CD4-positive, alpha-beta T cell treated with Interleukin-10 for 1 hour (primary cell): ENCODE measurements at places on chromosomes 5 and 9.

GRCh38 chr5:60891667-60892066, 47.6 kb upstream of the ELOVL7 start:
- DNase-seq, result no peak

GRCh38 chr9:136709454-136710109, 2.8 kb upstream of the DIPK1B start:
- DNase-seq, result no peak

GRCh38 chr5:135232958-135233357, 166.1 kb downstream of the MACROH2A1 start:
- DNase-seq, result no peak

- no peak for DNase-seq
Measured at GRCh38 chr5:1975406-1975715, 92.6 kb upstream of the IRX4 start.

- no peak for DNase-seq
Measured at GRCh38 chr5:1555011-1555807, 31.4 kb upstream of the LPCAT1 start.

DNA sequence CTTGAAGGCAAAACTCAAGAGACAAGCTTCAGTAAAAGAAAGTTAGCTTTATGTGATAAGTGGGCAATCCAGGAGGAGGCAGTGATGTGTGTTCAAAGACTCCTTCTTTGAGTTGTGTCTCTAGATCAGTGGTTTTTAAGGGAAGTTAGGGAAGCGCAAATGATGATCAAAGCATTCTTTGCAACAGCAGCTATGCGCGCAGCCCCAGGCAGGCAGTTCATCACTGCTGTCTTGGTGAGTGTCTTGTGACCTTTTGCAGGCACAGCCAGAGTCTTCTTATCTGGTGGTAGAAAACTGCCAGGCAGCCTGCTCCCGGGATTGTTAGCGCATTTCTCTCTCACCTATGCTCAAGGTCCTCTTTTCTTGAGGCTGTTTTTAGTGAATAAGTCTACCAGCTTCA, 40.3 kb upstream of the CLK4 start:
- no peak for DNase-seq

GRCh38 chr9:12516573-12516972, 176.6 kb upstream of the TYRP1 start:
- DNase-seq, result no peak

DNA sequence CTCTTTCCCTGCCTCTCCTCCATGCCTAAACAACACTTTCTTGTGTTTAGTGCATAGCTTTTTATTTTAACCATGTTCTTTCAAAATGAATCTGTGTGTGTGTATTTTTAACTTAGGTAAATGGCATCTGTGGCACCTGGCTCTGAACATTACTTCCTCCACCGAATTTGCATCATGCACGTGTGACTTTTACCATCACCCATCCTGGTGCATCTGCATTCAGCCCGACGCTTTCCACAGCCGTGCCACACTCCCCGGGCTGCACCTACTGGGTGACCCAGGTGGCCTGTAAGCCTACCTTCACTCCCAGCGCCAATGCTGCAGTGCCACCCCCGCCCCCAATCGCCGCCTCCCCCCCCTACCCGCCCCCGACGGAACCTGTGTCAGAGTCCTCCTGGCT, 12.7 kb upstream of the FCN1 start:
- DNase-seq, result no peak

- no peak for DNase-seq
Measured at GRCh38 chr5:122415030-122415800, 103.2 kb downstream of the SNCAIP start.

DNA sequence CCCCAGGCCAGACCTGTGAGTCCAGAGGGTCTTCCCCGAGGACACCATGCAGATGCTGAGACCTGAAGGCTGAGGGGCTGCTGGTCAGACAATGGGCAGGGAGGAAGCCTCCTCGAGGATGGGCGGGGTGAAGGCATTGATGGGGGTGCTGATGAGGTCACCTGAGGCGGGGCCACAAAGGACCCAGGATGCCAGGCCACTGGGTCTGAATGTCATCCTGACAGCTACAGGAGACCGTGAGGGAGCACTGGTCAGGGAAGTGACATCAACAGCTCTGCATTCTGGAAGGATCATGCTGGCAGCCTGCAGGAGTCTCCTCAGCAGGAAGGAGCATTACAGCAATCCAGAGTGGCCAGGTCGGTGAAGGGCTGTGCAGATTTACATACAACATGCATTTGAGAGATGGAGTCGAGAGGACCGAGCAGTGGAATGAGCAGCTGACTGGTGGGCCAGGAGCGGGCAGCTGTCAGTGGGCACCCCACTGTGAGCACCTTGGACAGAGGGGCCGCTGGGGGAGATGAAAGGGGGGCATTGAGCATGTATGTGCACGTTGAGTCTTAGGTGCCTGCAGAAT, 77.7 kb upstream of the ADAMTS2 start:
- no peak for DNase-seq

GRCh38 chr5:31935496-31936369, 238.4 kb downstream of the GOLPH3 start:
- no peak for DNase-seq

- DNase-seq, result no peak
Measured at GRCh38 chr9:37453827-37454226, 11.4 kb downstream of the ZBTB5 start.

GRCh38 chr5:130496215-130496614, 592.0 kb downstream of the CHSY3 start:
- no peak for DNase-seq

GRCh38 chr9:116377179-116377798, 223.7 kb downstream of the PAPPA start:
- no peak for DNase-seq

GRCh38 chr5:79510638-79511037, 3.3 kb downstream of the HOMER1 start:
- DNase-seq, result no peak

DNA sequence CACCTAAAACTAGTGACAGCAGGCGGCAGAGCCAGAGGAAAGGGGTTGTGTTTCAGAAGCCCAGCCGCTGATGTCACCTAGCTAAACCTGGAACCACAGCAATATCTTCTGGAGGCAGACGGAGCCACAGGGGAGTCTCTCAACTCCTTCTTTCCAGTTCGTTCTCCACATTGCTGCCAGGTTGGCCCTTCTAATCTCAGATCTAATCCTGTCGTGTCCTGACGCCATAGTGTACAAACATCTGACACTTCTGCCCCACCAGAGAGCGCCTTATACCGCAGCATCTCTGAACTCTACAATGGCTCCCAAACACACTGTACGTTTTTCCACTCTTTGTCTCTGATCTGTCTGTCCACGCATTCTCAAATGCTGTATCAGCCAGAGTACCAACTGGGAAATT, 240.0 kb downstream of the SMARCA2 start:
- no peak for DNase-seq

- DNase-seq, result no peak
Measured at GRCh38 chr5:11563822-11564221, 340.4 kb downstream of the CTNND2 start.

DNA sequence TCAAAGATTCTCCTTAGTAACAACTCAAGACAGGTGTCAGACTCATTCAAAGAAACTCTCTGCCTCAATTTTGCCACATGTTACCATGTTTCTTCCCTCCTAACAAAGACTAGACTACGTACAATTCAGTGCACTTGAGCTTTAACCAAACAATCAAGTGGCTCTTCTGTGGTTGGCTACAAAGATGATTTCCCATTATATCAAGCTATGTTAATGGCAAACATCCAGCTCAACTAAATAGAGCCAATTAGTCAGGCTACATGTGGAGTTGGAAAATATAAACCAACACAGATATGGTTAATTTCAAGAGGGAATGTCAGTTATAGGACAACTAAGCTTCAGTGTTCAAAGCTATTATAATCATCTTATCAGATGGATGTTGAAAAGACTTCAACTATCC, 29.2 kb upstream of the ADRA1B start:
- DNase-seq, result no peak

- no peak for DNase-seq
Measured at GRCh38 chr9:121883281-121884056, 209.6 kb downstream of the TTLL11 start.

GRCh38 chr5:80192507-80193241, 63.2 kb downstream of the SERINC5 start:
- no peak for DNase-seq
